HuH-7 (cell line): ENCODE measurements at places on chromosomes 7 and 10.

DNA sequence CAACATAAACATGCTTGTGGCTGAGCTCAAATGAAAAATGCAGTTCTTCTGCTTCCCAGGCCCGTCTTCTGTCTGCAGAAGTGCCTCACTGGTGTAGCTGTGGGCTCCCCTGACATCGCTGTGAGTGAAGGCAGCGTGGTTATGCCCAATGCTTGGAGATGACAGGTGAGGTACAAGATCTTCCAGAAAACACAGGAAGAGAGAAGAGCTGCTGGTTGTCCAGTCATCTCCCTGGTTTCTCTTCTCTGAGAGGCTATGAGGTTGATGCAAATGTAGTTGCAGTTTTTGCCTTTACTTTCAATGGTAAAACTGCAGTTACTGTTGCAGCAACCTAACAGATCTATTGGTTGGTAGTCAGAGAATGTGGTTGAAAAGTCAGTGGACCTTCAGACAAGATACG is 223.6 kb downstream of the GATA3 start:
- DNase-seq = no peak

DNA sequence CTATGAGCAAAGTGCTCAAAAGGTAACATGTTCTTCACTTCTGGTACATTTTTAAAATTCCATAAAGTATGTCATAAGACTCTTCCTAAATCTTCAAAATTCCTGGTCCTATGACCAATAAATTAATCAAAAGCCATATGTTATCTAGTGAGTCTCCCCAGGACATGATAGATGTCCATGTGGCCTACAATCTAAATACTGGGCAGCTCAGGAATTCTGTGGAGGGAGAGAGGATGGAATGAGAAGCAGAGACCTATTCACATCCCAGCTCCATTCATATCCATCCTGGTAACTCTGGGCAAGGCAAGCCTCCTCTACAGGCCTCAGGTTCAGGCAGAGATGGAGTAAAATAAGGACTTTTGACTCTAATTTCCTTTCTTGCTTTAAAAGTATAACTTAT is 224.8 kb downstream of the MTERF1 start:
- no peak for DNase-seq

DNA sequence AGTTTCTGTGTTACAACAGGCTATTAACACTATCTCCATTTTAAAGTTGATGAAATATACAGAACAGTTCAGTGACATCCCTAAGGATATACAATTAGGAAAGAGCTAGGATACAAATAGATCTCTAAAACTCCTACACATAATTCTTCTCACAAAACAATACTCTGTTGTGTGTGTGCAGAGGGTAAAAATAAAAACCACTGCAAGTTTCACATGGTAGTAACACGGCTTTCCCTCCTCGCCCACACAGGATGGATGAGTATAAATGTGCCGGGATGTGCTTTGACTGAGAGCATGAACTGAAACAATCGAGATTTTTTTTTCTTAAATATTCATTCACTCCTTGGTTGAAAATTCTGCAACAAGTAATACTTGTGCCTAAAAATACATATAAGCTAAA is 131.5 kb upstream of the C1QL3 start:
- DNase-seq = no peak

DNA sequence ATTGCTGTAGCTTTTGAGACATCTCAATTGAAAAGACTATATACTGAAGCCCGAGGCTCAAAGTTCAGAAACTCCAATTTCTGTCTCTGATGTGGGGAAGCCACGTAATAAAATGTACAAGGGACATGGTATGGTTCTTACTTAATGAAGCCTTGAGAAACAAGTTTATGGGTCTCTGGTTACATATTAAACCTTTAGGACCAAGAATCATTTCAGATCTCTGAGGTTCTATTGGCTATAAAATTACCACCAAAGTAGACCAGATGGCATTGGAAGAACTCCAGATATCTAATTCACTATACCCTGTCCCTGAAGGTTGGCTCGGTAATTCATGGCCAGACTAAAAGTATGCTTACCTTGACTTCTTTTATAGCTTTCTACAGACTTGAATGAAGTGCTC is 23.7 kb downstream of the STAMBPL1 start:
- DNase-seq = no peak

DNA sequence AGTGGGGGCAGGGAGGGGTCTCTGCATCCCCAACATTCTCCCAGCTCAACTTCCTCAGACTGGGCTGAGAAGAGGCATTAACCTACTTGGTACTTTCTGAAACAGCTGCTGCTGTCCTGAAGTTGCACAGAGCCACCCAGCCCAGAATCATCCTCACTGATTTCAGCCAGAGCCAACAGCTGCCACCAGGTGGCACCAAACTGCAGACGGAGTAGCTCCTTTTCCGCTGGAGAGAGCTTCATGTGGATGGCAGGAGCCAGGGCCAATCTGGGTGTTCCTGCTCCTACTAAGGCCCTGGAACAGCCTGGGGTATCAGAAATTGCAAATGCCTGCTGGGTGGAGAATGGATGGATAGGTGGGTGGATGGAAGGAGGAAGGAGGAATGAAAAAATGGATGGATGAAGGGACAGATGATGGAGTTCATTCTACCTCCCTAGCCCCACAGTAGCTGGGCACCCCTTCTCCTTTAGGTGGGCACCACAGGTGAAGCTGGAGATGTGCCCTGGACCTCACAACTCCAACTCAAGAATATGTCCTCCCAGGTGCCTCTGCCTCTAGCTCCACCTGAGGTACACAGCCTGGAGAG is 11.8 kb upstream of the DRGX start:
- peak; percentile 79 for DNase-seq
